ENCODE measurements at places on chromosomes 5 and 9.

GRCh38 chr5:947626-948471 is 55.2 kb downstream of the TRIP13 start:
- DNase-seq, result no peak

DNA sequence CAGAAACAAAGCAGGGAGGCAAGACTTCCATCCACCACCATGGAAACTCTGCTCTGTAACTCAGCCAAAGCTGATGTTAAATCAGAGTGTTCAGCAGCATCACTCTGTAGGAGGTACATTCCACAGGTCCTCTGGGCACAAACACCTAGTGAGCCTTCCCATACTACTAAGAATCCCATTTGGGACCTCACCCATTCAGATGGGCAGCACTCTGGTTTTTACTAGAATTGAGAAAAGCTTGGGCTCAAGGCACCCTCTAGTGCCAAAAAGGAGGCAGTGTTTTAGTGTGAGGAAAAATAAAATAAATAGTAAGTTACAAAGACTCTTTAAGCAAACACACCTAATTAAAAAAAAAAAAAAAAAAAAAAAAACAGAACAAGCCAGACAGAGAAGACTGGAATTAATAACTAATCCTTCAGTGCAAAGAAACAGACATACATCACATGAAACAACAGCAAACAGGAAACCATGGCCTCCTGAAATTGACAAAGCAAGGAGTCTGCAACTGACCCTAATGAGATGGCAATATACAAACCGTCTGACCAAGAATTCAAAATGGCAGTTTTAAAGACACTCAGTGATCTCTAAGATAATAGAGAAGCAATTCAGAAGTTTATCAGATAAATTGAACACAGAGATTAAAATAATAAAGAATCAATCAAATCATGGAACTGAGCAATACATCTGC is 159.5 kb downstream of the GNA14 start:
- no peak for DNase-seq

GRCh38 chr9:76321195-76321828 is 72.9 kb downstream of the RFK start:
- no peak for DNase-seq

GRCh38 chr5:4101189-4101588 is 505.6 kb downstream of the IRX1 start:
- DNase-seq, result no peak

- DNase-seq, result no peak
These were observed 141.8 kb downstream of the YIPF5 start for GRCh38 chr5:144028636-144029035.

DNA sequence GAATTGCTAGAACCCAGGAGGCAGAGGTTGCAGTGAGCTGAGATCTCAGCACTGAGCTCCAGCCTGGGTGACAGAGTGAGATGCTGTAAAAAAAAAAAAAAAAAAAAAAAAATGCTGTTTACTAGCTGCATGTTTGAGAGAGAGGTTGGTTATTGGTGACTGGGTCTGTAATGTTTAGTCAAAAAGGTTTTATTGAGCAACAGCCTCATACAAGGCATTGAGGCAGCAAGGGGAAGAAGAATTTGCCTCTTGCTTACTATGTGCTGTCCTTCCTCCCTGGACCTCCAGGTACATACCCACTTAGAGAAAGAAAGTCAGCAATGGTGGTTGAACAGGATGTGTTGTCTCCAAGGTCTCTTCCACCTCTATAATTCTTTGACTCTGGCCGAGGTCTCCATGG is 140.7 kb upstream of the SPRY4 start:
- no peak for DNase-seq

DNA sequence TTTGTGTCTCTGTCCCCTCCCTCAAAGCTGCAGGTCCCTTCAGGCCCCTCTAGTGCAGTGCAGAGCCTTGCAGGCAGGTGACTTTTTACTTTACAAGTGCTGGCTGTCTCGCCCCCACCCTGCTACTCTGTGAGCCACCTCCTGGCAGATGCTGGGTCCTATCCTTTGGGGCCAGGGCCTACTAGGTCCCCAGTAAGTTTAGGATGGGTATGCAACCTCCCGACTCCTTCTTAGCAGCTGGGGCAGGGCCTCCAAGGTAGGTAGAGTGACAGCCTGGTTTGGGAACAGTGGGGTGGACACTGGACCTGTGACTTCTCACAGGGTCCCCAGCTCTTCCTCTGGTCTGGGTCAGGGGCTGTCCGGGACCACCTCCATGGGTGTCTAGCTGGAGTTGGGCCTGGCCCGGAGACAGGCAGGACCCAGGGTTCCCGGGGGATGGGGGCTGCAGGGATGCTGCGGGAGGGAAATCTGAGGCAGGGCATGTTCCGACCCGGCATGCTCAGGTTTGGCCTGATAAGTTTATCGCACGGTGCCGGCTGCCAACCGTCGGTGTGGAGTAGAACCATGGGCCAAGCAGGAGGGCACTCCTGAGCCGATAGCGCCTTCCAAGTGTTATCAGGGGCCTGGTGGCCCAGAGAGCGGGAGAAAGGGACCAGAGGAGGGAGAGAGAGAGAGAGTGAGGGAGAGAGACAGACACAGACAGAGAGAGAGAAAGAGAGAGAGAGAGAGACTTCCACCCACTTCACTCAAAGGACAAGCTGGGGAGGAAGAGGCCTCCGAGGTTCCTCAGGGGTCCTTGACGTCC is 20.5 kb downstream of the GFI1B start:
- no peak for DNase-seq

DNA sequence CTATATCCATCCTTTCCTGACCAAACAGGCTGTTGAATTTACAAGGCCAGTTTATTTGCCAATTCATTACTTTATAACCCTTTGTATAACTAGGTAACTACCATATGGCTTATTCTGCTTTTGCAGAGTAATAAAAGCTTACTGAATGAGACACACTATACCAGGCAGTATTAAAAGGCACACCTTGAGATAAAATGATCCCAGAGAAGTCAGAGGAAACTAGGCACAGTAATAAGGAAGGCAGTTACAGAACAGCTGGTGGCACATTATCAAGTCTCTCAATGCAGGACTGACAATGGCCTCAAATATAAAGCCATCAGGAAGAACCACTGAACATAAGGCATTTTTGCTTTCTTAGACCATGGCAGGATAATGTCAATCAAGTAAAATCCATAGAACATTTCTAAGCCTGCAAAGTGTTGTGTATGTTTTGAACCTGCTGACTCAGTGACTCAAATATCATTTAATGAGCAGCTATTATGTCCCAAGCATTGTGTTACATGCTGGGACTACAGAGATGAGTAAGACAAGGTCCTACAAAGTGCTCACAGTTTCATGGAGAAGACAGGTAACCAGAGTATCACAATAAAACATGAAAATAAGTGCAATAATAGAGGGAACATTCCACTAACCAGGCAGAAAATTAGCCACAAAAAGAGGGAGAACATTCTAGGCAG is 52.5 kb downstream of the OXCT1 start:
- no peak for DNase-seq

DNA sequence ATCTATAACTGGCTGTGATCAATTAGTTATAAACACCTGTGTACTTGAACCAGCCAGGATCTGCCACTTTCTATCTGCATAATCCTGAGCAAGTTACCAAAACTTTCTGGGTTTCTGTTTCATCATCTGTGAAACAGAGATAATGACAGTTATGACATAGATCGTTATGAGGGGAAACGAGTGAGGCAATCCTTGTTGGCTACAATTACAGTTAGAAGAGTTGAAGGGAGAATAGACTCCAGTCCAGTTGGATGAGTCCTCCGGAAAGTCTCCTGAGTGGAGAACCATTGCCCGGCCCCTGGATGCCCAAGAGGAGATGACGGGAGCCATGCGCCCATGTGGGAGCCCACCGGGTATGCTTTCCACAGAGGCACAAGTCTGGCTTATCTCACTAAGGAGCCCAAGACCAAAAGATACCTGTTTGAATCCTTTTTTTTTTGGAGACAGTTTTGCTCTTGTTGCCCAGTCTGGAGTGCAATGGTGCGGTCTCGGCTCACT is 4.5 kb downstream of the PDE6A start:
- DNase-seq, result no peak

GRCh38 chr5:90050103-90050502 is 359.5 kb downstream of the CETN3 start:
- no peak for DNase-seq

- no peak for DNase-seq
These were observed 809 bp downstream of the TNIP1 start for GRCh38 chr5:151079838-151080612.

GRCh38 chr5:127111112-127111511 is 37.8 kb upstream of the C5orf63 start:
- no peak for DNase-seq

DNA sequence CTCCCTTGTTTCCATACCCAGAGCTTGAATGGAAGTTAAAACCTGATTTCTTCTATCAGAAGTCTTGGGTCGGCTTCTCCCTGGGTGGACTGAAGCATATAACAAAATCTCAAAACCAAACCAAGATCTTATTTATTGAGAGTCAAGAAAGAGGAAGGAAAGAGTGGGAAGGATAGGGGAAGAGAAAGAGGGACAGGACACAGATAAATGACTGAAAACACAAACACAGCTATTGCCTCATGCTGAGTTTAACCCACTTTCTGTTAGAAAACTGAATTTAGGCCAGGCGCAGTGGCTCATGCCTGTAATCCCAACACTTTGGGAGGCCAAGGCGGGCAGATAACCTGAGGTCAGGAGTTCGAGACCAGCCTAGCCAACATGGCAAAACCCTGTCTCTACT is 92.9 kb downstream of the PALM2AKAP2 start:
- no peak for DNase-seq

GRCh38 chr9:86807367-86807976 is 139.8 kb downstream of the GAS1 start:
- DNase-seq, result no peak

GRCh38 chr5:172342918-172343317 is 59.4 kb upstream of the UBTD2 start:
- DNase-seq, result no peak

DNA sequence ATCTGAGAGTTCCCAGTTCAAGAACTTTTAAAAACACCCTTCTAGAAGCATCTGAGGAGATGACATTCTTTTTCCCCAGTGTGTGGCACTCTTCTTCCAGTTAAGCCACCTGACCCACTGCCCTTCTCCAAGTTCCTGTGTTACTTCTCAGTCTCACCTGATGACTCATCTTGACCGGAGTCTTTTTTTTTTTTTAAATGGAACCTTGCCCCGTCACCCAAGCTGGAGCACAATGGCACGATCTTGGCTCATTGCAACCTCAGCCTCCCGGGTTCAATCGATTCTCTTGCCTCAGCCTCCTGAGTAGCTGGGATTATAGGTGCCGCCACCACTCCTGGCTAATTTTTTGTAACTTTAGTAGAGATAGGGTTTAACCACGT is 224.1 kb upstream of the DAB2 start:
- no peak for DNase-seq

GRCh38 chr5:23507278-23507685 is at the start of gene PRDM9:
PRDM9 (plus strand) TSS chr5:23507609; CDS start chr5:23509034, 1,425 bp downstream.
- no peak for DNase-seq
